Tibial nerve (tissue), 4 donors: ENCODE measurements at places on chromosomes 12 and 14. TPM values are rescaled to one million over a fixed set of nuclear protein-coding genes. Genes with fewer than 3 reads are reported as not detected.

ANO2 gene
- 13.8 TPM for total RNA-seq

ERBB3 gene
- total RNA-seq = 165 TPM

NR1H4 gene
- not detected for total RNA-seq

LMNTD1 gene
- total RNA-seq = not detected

CLEC6A gene
- not detected for total RNA-seq
